ENCODE measurements at places on chromosomes 16 and 17.

DNA sequence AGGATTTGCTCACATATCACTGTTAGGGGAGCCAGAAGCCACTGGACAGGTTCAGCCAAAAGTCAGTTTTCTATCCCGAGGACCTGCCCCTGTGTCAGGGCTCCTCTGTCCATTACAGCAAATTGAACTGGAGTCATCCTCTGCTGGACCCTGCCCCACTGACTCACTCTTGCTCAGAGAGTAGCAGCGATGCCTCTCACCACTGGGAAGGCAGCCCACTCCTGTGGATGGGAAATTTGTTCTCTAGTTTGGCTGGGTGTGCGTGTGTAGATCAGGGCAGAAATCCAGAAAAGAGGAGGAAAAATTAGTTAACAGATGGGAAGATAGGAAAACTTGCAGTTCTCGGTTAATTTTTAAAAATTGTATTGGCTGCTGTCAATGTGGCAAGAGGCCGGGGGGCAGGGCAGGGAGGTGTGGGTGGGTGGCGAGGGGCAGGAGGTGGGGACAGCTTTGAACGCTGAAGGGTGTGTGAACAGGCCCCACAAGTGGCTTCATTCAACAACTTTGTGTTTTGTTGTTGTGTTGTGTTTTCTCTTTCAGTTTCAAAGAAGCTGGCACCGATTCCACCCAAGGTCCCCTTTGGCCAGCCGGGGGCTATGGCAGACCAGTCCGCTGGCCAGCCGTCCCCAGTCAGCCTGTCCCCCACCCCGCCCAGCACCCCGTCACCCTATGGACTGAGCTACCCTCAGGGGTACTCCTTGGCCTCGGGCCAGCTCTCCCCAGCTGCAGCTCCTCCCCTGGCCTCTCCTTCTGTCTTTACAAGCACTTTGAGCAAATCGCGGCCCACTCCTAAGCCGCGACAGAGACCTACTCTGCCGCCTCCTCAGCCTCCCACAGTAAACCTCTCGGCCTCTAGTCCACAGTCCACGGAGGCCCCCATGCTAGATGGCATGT lies 33.6 kb downstream of the ELAC2 start:
- DNase-seq, result no peak
- no peak overlapping the region for H3K27ac ChIP-seq
- H3K4me3 ChIP-seq, result no peak overlapping the region
- no peaks in the 10 kb centered on the region for H3K27me3 ChIP-seq
- no peaks in the 10 kb centered on the region for H3K36me3 ChIP-seq

DNA sequence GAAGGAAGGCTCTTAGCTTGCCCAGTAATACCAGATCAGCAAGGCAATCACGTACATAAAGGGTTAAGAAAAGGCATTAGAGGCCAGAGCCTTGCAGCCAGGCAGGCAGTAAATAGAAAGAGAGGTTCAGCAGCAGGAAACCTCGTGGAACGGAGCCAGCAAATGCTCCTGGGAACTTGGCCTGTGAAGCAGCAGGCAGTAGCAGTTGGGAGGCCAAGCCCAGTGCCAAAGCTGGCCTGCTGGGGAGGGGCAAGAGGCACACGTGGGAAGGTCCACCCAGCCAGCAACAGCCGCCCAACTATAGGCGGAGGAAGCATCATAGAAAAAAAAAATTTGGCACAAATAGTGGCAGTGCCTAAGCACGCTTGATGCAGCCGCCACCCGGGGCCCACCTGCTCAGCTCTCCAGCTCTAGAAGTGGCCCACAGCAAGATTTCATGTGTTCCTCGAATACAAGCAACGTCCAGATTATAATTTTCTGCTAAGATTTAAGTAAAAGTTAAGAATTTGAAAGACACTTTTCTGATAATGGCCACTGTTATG lies 2339.5 kb downstream of the TP53TG3F start:
- no peak for DNase-seq
- no peak overlapping the region for H3K27ac ChIP-seq

- DNase-seq, result no peak
- H3K36me3 ChIP-seq, result no peaks in the 10 kb centered on the region
- no peak overlapping the region for H3K27ac ChIP-seq
- peaks cover 3% of the 10 kb centered on the region for H3K4me1 ChIP-seq
- no peak overlapping the region for H3K4me3 ChIP-seq
- H3K27me3 ChIP-seq, result no peaks in the 10 kb centered on the region
These were observed 520.8 kb downstream of the WWOX start for GRCh38 chr16:78620291-78620690.

GRCh38 chr17:19346351-19347255 lies 15.9 kb downstream of the B9D1 start:
- no peak overlapping the region for H3K4me3 ChIP-seq
- DNase-seq, result no peak
- no peaks in the 10 kb centered on the region for H3K36me3 ChIP-seq
- no peaks in the 10 kb centered on the region for H3K4me1 ChIP-seq
- no peak overlapping the region for H3K27ac ChIP-seq
- H3K27me3 ChIP-seq, result peaks cover 9% of the 10 kb centered on the region

DNA sequence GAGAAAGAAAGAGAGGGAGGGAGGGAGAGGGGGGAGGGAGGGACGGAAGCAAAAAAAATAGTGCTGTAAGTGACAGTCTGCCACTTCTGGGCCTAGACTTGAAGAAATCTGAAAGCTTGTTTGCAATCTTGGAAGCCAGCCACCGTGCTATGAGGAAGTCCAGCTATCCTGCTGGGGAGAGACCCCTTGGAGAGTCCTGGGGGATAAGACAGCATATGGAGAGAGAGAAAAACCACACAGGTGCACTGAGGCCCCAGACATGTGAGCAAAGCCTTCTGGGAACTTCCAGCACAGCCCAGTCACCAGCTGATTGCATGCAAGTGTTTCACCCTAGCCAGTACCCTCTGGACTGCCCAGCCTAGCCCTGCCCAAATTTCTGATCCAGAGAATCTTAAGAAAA lies 12.6 kb upstream of the ALOX12B start:
- no peaks in the 10 kb centered on the region for H3K4me1 ChIP-seq
- H3K27me3 ChIP-seq, result peaks cover 8% of the 10 kb centered on the region
- H3K4me3 ChIP-seq, result no peak overlapping the region
- no peak overlapping the region for H3K27ac ChIP-seq

DNA sequence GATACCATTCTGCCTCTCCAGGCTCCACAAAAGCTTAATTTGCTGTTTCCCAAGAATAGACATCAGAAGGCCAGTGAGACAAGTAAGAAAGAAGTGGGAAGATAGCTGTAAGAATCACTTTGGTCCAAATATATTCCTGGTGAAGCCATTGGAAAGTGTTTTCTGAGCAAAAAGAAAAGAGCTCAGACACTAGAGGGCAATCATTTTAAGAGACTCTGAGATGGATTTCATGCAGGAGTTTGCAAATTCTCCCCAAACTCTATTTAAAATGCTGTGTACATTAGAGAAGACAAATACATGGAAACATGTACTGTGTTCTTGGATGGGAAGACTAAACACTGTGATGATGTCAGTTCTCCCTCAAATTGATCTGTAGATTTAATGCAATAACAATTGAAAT lies 8.0 kb upstream of the SLC6A2 start:
- no peaks in the 10 kb centered on the region for H3K4me1 ChIP-seq
- peaks cover 4% of the 10 kb centered on the region for H3K27me3 ChIP-seq
- no peak overlapping the region for H3K4me3 ChIP-seq
- no peaks in the 10 kb centered on the region for H3K36me3 ChIP-seq
- no peak overlapping the region for H3K27ac ChIP-seq

- DNase-seq, result no peak
- no peak overlapping the region for H3K4me3 ChIP-seq
- peak overlapping the region; percentile 16 for H3K27ac ChIP-seq
These were observed 163.3 kb downstream of the PRKCA start for GRCh38 chr17:66465701-66466100.

All from activated CD8-positive, alpha-beta memory T cell treated with anti-CD3 and anti-CD28 coated beads, Interleukin-2, amount 10 ng/mL, durations not matched to agents 7 days and 5 days (primary cell).